ENCODE measurements at places on chromosomes 3 and 15. TPM values are rescaled to one million over a fixed set of nuclear protein-coding genes. Genes with fewer than 3 reads are reported as not detected.

The GOLGA8O gene
- total RNA-seq, result 0.49 TPM

The RAB6B gene
- total RNA-seq, result 14.1 TPM

The SPRED1 gene
- 24.7 TPM for total RNA-seq

The PLSCR2 gene
- total RNA-seq, result not detected

The BOC gene
- total RNA-seq, result 3.3 TPM

The MESP2 gene
- total RNA-seq, result 0.20 TPM

The KCNMB3 gene
- total RNA-seq, result not detected

The POPDC2 gene
- 1.6 TPM for total RNA-seq

The WNT5A gene
- 0.15 TPM for total RNA-seq

The FAM43A gene
- total RNA-seq, result 6.8 TPM

The SLC22A13 gene
- 0.47 TPM for total RNA-seq

The SCAANT1 gene
- not detected for total RNA-seq

The C3orf22 gene
- not detected for total RNA-seq

The EFCC1 gene
- 1.0 TPM for total RNA-seq

The CSTA gene
- 11.0 TPM for total RNA-seq

The C3orf85 gene
- not detected for total RNA-seq

The ZBED2 gene
- total RNA-seq, result 16.1 TPM

The GPR15 gene
- 1.1 TPM for total RNA-seq

The TGM4 gene
- not detected for total RNA-seq

The HDC gene
- total RNA-seq, result not detected

The SNX22 gene
- total RNA-seq, result 6.3 TPM

The PLA2G4B gene
- total RNA-seq, result 4.7 TPM

The ANKRD63 gene
- total RNA-seq, result 0.89 TPM

The FBN1 gene
- total RNA-seq, result 1.7 TPM

The FOXL2NB gene
- total RNA-seq, result 0.93 TPM

The MOBP gene
- not detected for total RNA-seq

The FAM107A gene
- total RNA-seq, result not detected

The NOX5 gene
- 0.91 TPM for total RNA-seq

The ALDH1A3 gene
- 248 TPM for total RNA-seq

The MPI gene
- 49.7 TPM for total RNA-seq

The ALS2CL gene
- 16.4 TPM for total RNA-seq

The NR2E3 gene
- total RNA-seq, result 0.59 TPM

The GPR62 gene
- not detected for total RNA-seq

The ZNF280D gene
- 25.3 TPM for total RNA-seq
